ENCODE measurements at places on chromosomes 12 and 14.

DNA sequence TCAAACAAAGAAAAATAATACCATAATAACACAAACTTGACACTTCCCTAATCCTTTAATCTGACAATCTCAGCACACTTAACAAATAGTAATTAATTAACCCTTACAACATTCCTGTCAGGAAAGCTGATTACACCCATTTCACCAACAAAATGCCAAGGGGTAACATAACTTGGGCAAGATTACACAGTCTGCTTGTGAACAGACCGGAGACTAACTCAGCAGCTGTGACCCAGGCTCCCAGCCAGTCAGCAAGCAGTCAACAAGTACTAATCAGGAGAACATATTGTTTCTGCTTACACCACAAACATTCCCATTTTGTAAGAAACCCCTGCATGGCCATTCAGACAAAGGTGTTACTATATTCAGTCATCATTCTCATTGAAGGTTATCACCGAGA is 592.5 kb upstream of the FLRT2 start:
- DNase-seq = no peak

GRCh38 chr12:103401421-103401820 is 94.3 kb downstream of the C12orf42 start:
- DNase-seq = no peak

GRCh38 chr14:71141701-71142374 is 234.6 kb downstream of the PCNX1 start:
- DNase-seq = no peak

DNA sequence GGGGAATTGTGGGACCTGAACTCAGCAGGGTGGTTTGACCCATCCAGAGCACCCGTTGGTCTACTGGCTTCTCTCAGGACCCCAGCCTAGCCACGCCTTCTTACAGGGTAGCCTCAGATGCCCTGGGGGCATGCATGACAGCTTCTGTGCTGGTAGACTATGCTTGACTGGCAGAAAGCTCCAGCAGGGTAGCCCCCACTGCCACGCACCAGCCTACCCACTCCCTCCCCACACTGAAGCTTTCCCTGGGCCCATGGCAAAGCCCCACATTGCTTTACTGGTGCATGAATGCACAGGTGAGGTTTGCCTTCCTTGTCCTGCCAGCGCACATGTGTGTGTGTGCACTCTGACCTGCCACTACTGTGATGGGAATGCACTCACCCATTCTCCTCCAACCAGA is 772.2 kb downstream of the LRFN5 start:
- DNase-seq = no peak

DNA sequence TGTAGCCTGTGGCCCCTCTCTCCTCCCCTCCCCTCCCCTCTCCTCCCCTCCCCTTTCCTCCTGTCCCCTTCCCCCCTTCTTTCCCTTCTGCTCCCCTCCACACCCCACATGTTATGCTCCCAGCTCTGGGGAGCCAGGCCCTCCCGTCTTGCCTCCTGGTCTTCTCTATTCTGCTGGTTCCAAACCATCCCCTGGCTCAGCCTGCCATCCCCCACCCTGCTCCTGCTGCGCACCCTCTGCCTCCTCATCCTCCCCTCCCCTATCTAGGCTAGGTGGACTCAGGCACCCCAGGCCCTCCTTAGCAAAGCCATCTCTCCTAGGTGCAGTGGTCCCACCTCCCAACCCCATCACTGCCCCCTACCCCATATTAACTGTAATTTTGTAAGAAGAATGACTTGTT is 99.5 kb downstream of the CALM1 start:
- no peak for DNase-seq

- no peak for DNase-seq
These were observed 115.8 kb downstream of the DAD1 start for GRCh38 chr14:22472935-22473854.

GRCh38 chr14:75578102-75578785 is at the start of gene FLVCR2:
TSS of gene FLVCR2 (plus strand) at chr14:75578620. CDS start at chr14:75578973, 353 bp downstream.
- DNase-seq = no peak

DNA sequence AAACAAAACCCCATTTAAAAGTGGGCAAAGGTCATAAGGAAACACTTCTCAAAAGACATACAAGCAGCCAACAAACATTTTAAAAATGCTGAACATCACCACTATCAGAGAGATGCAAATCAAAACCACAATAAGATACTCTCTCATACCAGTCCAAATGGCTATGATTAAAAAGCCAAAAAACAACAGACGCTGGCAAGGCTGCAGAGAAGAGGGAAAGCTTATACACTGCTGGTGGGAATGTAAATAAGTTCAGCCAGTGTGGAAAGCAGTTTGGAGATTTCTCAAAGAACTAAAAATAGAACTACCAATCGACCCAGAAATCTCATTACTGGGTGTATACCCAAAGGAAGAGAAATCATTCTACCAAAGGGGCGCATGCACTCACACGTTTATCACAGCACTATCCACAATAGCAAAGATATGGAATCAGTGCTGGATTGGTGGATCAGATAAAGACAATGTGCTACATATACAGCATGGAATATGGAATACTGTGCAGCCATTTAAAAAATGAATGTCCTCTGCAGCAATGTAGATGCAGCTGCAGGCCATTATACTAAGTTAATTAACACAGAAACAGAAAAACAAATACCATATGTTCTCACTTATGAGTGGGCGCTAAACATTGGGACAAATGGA is 102.1 kb upstream of the DAAM1 start:
- DNase-seq = no peak

DNA sequence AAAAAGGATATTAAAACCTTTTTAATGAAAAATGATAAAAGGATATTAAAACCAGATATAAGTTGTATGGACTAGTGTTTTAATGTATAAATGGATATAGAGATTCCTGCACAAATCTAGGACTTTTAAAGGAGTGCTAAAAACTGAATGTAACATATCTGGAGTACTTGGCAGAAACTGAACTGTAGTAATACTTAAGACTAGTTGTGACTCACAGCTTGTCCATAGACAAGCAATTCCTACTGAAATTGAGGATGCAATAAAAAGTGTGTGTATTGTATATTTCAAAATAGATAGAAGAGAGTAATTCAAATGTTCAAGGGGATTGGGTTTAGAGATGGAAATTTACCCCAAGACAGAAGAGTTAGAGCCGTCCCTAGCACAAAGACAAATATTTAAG is 59.6 kb downstream of the FBXO33 start:
- DNase-seq = no peak

- DNase-seq = no peak
These were observed 742.8 kb upstream of the TBX3 start for GRCh38 chr12:115426732-115427131.

DNA sequence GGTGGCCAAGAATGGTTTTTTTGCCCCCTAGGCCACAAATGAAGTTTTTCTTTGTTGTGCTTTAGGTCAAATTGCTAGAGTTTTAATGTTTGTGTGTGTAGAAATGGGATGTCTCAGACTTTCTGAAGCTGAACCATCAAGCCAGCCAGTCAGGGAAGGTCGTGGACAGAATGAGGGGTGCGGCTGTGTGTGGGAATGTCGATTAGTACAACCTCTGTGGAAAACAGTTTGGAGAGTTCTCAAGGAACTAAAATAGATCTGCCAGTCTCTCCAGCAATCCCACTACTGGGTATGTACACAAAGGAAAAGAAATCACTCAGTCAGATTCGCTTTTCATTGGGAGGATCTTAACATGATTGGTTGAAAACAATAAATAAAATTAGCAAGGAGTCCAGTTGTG is 44.5 kb downstream of the ACACB start:
- DNase-seq = no peak

GRCh38 chr12:6700646-6701051 is at the start of gene PIANP:
TSS of gene PIANP (minus strand) at chr12:6700815. CDS start at chr12:6698061, 2,754 bp downstream.
- no peak for DNase-seq

- DNase-seq = no peak
These were observed 36.9 kb upstream of the NCOR2 start for GRCh38 chr12:124604264-124604680.

DNA sequence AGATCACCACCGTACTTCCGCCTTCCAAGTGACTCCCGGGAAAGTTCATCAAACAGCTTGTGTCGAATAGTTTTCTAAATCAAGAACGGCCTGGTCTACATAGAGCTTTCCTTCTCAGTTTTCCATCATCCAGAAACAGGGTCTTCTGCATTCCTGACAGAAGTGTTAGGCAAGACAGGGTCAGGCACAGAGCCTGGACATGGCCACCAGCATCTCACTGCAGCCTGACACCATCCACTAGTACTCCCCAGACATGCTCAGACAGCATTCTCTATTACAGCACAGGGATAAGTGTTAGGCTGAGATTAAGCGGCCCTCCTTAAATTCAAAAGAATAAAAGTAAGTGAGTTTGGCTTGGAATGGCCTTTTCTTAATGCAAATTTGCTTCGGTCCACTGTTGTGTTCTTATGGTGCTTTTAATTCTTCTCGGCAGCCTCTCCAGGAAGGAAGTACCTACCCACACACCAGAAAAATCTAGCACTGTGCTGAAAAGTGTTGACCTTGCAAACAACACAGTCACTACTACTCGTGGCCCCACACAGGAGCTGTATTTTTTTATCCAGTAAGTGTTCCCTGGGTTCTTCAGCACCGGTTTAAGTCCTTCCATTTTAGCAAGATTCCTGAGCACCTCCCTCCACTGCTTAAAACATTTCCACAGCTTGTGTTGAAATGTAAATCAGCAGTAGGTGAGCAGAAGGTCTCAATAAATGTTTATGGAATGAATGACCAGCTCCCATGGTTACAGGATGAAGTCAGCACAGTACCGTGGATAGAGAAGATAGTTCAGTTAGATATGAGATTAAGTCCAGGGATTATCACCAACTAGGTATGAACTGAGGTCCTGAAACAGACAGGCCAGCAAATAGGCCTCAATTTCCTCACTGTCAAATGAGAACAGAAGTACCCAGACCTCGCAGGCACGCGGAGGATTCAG is 44.1 kb downstream of the SETD3 start:
- DNase-seq = no peak

- DNase-seq = no peak
These were observed 13.0 kb upstream of the BAZ1A start for GRCh38 chr14:34888186-34888585.

DNA sequence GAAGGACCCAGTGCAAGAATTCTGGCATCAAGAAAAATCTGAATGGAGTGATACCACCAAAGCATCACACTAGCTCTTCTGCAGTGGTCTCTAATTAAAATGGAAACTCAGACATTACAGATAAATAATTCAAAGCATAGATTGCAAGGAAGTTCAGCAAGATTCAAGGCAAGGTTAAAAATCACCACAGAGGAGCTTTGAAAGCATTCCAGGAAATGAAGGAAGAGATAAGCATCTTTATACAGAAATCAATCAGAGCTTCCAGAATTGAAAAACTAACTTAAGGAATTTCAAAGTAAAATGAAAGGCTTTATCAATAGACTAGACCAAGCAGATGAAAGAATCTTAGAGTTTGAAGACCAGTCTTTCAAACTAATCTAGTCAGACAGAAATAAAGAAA is 20.4 kb upstream of the GLIPR1 start:
- no peak for DNase-seq

DNA sequence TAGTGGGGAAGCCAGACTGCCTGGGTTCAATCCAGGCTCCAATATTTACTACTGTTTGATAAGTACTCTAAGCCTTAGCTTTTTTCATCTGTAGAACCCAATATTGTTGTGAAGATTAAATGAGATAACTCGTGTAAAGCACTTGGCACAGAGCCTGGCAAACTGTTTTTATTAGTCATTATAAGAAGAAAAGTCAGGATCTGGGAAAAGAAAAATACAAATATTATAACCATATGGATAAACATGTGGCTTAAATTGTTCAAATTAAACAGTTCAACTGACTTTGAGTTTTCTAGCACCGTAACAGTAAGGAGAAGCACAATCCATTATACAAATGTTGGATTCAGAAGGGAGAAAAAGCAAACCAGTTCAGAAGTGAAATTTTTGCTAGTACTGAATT is 22.0 kb upstream of the CDK17 start:
- DNase-seq = no peak

- DNase-seq = no peak
These were observed 253.3 kb downstream of the SLC15A4 start for GRCh38 chr12:128570191-128571065.

DNA sequence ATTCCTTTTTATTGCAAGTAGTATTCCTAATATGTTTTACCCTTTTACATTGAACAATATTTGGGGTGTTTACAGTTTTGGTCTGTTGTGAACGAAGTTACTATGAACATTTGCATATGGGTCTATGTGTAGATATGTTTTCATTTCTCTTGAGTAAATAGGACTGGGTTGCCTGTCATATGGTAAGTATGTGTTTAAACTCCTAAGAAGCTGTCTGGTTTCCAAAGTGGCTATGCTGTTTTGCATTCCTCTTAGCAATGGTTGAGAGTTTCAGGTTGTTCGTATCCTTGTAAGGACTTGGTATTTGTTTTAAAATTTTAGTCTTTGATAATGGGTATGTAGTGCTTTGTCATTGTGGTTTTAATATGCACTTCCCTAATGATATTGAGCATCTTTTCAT is 6.3 kb downstream of the METAP2 start:
- no peak for DNase-seq

GRCh38 chr12:115871714-115872113 is 405.8 kb downstream of the MED13L start:
- DNase-seq = peak; percentile 64

GRCh38 chr14:102508774-102509745 is 516 bp downstream of the ANKRD9 start:
- no peak for DNase-seq

- DNase-seq = no peak
These were observed 84.5 kb downstream of the GPR65 start for GRCh38 chr14:88089445-88089844.

DNA sequence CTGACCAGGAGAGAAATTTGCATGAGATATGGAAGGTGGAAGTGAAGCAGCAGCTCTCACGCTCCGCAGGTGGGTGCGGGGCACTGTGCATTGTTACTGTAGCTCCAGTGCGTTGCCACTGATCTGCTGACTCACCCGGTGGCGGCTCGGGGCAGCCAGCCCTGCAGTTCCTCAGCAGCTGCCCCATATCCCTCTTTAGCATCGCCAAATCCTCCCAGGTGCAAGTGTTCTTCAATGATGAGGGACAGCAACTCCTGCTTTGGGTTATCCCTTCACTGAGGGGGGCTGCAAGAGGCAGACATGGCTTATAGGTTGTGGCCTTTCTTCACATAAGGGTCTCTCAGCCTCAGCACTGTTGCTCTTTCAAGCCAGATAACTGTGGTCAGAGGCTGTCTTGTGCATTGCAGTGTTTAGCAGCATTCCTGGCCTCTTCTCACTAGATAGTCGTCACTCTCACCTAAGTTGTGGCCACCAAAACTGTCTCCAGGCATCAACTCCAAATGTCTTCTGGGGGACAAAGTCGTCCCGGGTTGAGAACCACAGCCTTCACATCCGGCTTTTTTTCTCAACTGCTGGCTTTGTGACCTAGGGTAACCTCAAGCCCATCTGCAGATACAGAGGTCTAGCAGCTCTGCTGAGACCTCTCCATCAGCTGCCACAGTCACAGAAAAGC is 180.8 kb downstream of the EFCAB11 start:
- no peak for DNase-seq

DNA sequence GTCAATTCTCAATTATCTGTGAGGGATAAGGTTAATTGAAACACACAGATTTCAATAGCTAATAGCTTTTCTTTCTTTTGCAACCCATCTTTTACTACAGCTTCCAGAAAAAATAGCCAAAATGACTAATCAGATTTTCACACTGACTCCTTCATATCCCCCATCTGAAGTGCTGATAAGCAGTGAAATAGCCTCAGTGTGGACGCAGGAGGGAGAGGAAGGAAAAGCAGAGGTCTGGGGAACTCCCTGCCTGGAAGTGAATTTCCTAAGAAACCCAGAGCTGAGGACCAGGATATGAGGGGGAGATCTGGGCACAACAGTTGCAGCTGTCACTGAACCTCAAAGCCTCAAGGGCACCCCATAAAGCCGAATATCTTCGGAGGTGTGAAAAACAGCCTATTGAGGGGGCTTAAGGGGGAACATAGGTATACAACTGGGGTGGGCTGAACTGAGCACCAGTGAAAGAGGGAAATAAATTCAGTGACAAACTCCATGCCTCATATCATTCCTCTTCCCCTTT is 60.9 kb downstream of the EMP1 start:
- no peak for DNase-seq
